SW480 (cell line): ENCODE measurements at places on chromosomes 1 and 21.
A peak's percentile ranks its signal among the peaks of the same experiment; 100 is the strongest.

- DNase-seq: no peak
Measured at GRCh38 chr1:94884106-94884505, 42.8 kb downstream of the CNN3 start.

DNA sequence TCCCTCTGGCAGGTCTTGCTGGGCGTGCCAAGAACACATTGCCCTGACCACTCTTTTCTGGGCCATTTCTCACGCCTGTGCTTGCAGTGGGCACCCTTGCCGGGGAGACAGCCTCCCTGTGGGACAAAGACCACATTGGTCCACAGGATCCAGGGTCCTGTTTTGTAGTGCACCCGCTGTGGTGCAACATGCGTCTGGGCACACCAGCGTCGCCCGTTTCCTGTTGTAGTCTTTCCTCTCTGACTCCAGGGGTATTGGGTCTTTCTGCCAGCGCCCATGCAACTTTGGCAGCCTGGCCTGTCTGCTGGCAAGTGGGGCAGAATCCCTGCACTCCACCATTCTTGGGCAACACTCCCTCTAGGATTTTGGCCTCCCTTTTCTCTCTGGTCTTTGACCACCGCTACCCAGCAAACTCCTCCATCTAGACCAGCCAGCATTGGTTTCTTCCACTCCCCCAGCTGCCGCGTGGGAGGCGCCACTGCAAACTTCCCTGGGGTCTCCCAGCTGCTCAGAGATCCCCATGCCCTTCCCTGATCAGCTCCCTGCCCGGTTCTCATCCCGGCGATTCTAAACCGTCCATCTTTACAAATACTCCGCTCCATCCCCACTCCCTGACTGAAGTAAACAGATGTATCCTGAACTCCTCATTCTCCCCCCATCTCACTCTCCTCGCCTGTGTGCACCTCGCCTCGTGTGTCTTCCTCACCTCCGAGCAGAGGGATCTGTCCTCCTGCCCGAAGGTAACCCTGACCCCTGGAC lies 1.2 kb upstream of the TPRG1L start:
- no peak for DNase-seq

DNA sequence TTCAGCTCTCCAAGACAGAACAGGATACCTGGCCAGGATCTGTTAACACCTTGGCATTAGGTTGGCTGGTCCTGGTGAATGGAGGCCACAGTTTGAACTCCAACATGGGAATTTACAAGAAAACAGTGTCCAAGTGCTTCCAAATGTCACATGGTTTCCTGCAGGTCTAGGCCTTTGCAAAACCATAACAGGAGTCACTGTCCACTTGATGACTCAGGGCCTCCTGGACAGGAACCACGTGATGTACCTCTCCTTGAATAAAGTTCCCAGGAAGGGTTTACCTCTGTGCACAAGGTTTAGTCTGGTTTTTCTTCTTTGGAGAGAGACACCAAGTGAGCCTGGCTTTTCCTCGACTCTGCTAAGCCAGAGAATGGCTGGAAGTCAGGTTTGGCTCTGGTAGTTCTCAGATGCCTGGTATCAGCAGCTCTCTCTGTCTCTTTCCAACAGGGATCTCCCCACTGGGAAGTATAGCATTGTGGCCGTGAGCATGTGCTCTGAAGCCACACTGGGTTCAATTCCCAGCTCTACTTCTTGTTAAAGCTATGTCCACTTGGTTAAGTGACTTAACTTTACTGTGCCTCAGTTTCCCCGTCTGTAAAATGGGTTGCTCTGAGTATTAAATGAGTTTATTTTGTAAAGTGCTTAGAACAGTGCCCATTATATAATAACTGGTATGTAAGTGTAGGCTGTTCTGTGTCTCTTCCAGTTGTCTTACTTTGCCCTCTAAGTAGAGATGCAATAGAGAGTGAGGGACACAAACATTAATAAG lies 27.3 kb upstream of the TMEM61 start:
- peak; percentile 15 for DNase-seq

- peak; percentile 85 for DNase-seq
Measured at GRCh38 chr1:110433803-110434202, 17.1 kb upstream of the PROK1 start.

- peak; percentile 49 for DNase-seq
Measured at GRCh38 chr1:54996359-54996868, 2.3 kb upstream of the BSND start.

GRCh38 chr1:172469717-172470116 lies 25.8 kb upstream of the PIGC start:
- no peak for DNase-seq

- no peak for DNase-seq
Measured at GRCh38 chr1:226886122-226886901, 15.9 kb downstream of the PSEN2 start.

- DNase-seq: peak; percentile 57
Measured at GRCh38 chr21:43639470-43640353, 19.6 kb downstream of the HSF2BP start.

GRCh38 chr1:98342566-98342965 lies 319.0 kb upstream of the SNX7 start:
- DNase-seq: no peak

- DNase-seq: peak; percentile 59
Measured at GRCh38 chr1:26190373-26190987, at the start of gene CATSPER4. Gene CATSPER4 (plus strand): TSS chr1:26190602. CDS start chr1:26190628, 26 bp downstream.

GRCh38 chr1:224175617-224176016 lies 7.4 kb upstream of the DEGS1 start:
- DNase-seq: no peak

GRCh38 chr1:14565090-14565489 lies 33.4 kb upstream of the KAZN start:
- DNase-seq: no peak

DNA sequence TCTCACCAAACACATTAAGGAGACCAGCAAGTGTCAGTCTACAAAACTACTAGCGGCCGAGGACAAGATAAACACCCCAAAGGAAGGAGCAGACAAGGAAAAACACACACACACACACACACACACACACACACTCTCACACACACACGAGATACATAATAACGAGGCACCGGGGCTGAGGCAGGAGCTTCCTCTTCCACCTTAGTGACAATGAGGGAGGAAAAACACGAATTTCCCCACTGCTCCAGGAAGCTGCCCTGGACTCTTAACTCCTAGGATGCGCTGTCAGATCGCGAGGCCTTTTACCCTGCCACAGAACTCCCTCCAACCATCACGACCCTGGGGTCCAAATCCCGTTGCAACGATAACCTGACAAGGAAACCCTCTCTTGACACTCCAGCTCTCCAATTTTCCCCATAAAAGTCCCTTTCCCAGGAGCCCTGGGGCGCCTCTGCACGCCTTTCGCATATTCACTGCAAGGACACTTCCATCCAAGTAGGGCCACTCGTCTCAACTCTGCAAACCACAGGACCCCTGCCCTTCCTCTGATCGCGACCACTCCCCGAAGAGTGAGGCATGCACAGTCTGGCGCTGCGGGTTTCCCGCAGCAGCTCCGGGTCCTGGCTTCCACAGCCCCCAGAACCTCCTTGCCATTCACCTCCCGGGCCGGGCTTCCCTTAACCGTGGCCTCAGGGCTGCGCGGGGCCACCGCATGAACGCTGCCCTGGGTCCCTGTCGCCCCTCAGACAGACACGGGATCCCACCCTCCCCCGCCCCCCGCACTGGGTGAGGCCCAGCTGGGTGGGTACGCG lies 581 bp downstream of the ETV3 start:
- DNase-seq: no peak

- no peak for DNase-seq
Measured at GRCh38 chr1:54352755-54353154, 53.4 kb downstream of the SSBP3 start.

- DNase-seq: no peak
Measured at GRCh38 chr1:158354255-158354654, 561 bp downstream of the CD1E start.

DNA sequence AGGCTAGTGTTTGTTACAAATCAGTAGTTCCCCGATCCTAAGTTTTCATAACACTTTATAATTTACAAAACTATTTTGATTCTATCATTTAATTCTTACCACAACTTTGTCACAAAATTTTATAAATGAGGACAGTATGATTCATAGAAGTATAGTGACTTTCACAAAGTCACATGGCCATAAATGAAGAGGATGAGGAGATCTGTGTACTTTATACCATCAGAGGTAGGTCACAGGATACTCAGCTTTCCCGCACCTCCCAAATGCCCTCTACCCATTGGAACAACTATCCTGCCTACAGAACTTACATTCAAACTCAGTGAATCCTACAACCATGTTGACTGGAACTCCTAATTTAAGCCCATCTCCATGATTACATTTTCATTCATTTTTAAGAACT lies 56.3 kb downstream of the TNFSF4 start:
- no peak for DNase-seq

DNA sequence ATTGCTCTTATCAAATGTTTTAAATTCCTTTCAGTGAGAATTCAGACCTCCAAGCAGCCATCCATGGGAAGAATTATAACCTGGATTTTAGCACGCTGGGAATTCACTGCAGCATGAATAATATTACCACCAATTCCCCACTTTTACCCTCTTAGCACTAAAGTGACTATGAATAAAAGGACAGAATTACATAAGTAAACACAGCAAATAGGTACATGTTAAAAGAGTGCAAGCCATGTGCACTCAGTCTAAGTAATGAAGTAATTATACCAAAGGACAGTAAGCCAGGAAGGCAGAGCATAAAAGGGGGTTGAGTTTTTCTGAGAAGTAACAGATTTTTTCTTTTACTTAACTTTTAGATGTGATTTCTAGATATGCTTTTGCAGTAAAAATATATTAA lies 176.3 kb downstream of the DENND1B start:
- DNase-seq: no peak

- DNase-seq: peak; percentile 94
Measured at GRCh38 chr1:999725-1000356, at the start of gene HES4. Gene HES4 (minus strand): TSS chr1:1000097. CDS start chr1:999973, 124 bp downstream.

GRCh38 chr21:35619184-35619583 lies 441.1 kb downstream of the SETD4 start:
- DNase-seq: no peak

DNA sequence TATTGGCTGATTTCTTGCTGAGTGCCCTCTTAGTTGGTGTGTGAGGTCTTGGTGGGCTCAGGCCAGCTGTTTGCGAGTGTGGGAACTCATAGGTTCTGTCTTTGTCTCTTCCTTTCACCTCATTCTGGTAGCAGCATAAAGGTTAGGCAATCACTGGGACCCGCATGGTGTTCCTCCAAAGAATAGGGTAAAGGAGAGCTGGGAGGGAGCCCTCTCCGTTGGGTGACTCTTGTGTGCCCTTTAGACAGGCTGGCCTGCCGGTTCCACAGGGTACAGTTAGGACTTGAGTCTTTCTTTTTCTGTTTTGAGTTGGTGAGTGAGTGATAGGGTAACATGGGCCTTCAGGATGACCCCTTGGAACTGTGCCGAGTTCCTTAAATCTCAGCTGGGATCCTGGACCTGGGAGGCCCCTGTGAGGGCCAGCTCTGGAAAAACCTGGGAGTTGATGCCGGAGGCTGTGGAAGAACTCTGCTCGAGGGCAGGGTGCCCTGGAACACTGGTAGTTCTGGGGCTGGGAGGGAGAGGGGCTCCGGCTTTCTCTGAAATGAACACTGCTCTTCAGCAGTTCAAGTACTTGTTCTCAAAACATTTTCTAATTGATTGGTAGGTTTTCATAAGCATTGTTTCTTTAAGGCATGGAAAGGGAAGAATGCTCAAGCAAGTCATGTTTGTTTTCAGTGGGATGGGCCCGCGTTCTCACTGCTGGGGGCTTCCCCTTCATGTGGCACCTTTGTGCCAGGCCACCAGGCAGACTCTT lies 2.1 kb upstream of the THAP3 start:
- DNase-seq: no peak

DNA sequence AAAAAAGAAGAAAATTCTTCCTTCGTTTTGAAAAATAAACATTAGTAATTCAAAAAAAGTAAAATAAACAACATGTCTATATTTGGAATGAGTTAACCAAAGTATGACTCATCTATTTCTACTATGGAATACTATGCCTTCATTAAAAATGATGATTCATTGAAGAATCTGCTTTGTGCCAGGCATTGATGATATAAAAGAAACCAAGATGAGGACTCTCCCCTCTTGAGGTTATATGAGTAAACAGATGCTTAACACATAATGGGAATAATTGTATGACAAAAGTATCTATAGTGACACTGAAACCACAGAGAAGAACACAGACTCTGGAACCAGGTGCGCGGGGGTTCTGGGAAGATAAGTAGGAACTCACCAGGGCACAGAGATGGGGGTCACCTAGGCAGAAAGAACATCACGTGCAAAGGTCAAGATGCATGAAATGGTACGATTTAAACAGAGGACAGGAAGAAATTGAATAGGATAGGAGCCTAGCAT lies 18.8 kb downstream of the ELF3 start:
- peak; percentile 96 for DNase-seq

- no peak for DNase-seq
Measured at GRCh38 chr1:99397029-99397428, 132.7 kb downstream of the PLPPR4 start.

DNA sequence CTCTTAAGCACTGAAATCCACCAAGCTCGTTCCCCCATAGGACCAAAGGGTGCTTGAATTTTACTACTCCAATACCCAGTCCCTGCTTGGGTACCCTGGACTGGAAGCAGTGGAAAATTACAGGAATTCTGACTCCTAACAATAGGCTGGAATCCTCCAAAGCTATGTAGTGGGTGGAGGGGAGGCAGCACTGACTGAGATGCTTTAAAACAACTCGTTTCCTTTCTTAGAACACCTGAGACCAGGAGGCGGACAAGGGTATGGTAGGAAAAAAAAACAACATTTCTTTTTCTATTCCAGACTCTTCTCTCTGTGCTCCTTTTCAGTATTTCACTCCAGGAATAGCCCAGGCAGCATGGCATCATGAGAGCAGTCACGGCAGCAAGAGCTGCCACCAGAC lies 2.3 kb downstream of the PEF1 start:
- DNase-seq: no peak

DNA sequence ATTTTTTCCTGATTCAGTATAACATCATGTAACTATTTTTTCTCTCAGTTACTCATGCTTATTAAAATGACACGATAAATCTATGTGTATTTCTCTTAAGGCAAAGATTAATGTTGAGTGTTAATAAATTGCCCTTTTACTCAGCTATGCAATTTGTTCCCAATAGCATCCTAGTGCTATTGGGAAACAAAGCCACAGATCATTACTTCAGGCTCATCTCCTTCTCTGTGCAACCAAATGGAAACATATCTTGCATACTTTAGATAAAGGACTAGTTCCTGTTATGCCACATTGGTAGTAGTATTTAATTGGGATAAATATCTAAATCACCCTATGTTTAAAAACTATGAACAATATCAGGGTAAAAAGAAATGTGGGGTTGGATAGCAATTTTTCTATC lies 106.2 kb downstream of the PLPPR4 start:
- no peak for DNase-seq

DNA sequence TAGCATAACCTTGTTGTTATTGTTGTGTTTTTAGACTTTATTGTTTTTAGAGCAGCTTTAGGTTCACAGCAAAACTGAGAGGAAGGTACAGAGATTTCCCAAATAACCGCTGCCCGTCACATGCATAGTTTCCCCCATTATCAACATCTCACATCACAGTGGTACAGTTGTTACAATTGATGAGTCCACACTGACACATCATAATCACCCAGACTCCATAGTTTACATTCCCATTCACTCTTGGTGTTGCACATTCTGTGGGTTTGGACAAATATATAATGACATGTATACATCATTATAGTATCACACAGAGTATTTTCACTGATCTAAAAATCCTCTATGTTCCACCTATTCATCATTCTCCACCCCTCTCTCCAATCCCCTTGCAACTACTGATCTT lies 25.9 kb upstream of the TOR3A start:
- DNase-seq: no peak
